Stimulated activated CD8-positive, alpha-beta memory T cell treated with anti-CD3 and anti-CD28 coated beads, Interleukin-7, amount 100 ng/mL, for 1 hour (primary cell): ENCODE measurements at places on chromosomes 7 and 10.

DNA sequence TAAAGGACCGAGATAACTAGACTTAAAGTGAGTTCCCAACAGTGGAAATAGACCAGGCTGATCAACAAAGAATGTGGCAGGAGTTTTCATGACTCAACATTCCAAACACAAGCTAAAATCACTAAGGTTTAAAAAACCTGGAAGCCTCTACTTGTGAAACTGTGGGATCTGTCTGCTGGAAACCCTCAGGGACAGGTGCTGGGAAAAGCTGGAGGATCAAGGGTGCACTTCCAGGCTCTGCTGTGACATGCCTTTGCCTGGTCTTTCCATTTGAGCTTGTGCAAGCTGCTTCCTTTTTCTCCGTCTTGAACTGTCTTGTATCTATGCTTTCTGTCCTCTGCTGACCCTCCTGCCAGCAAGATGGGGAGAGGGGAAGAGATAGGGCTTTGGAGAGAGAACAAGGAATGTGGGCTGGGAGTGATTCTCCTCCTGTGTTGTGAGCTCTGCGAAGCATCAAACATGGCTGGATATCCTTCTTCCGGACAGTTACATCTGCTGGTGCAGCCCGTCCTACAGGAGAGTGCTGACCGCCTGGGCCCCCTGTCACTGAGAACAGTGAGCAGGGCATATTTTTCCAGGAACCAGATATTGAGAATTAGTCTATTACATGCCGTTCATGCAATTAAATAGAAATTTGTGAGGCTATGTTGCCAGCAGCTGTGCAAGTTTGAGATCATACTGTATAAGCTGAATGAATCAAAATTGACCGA, 25.5 kb downstream of the ARHGAP22 start:
- DNase-seq, result no peak

GRCh38 chr10:95426482-95426881, 134.7 kb downstream of the SORBS1 start:
- DNase-seq, result no peak

DNA sequence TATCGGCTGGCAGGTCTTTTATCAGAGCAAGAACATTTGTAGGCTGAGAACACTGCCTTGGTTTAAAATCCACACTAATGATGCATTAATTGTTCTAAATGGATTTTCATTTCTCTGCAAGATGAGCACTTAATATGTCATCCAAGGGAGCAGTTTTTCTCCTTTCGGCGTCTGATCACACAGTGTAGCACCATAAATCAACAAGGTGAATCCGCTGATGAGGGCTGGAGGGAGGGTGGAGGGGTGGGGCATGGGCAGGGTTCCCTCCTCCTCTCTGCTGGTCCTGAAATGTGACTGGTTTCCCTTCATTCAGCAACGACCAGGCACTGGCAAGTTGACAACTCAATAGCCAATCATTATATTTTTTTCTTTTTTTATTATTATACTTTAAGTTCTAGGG, 45.6 kb downstream of the ADAM12 start:
- DNase-seq, result no peak

- DNase-seq, result no peak
Measured at GRCh38 chr7:105779856-105780780, 96.3 kb downstream of the ATXN7L1 start.

DNA sequence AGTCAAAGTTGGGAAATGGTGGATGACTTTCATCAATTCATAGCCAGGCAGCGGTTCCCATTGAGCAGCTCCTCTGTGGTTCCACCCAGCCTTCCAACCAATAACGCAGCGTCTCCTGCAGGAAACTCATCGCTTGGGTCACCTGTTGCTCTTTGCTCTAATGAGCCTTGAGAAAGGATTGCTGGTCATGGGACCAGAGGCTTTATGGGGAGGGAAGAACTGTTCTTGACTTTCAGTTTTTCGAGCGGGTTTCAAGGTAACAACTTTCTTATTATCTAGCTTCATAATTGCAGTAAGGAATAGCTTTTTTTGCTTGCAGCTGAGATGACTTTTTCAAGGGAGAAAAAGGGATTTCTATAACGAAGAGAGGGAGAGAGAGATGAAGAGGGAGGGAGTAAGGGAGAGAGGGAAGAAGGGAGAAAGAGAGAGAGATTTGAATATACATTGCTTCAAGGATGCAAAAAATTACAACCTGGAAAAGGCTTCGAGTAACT, 405 bp upstream of the ENTPD1 start:
- no peak for DNase-seq

- DNase-seq, result no peak
Measured at GRCh38 chr7:69600710-69601519, 2.6 kb downstream of the AUTS2 start.

DNA sequence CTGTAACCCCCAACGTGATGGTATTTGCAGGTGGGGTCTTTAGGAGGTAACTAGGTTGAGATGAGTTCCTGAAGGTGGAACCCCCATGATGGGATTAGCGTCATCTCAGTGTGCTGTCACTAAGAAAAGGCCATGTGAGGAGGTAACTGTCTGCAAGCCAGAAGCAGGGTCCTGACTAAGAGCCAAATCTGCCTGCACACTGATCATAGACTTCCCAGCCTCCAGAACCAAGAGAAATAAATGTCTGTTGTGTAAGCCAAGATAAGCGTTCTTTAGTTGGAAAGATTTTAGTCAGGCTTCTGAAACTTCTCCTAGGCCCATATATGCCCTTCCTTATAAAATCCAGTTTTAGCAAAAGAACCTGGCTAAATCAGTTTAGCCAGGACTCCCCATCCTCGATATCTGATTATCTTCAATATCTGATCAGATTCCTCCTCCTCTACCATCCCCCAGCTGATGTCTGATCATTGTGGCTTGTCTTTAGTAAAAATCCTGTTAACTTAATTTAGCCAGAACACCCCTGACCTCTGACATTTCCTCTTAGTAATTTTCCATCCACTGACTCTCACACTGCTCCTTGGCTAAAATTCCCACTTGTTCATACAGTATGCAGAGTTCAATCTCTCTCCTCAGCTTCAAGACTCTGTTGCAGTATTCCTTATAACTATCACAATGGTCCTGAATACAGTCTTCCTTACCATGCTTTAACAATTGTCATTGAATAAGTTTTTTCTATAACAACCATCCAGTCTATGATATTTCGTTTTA, 835.4 kb upstream of the PHF14 start:
- no peak for DNase-seq

DNA sequence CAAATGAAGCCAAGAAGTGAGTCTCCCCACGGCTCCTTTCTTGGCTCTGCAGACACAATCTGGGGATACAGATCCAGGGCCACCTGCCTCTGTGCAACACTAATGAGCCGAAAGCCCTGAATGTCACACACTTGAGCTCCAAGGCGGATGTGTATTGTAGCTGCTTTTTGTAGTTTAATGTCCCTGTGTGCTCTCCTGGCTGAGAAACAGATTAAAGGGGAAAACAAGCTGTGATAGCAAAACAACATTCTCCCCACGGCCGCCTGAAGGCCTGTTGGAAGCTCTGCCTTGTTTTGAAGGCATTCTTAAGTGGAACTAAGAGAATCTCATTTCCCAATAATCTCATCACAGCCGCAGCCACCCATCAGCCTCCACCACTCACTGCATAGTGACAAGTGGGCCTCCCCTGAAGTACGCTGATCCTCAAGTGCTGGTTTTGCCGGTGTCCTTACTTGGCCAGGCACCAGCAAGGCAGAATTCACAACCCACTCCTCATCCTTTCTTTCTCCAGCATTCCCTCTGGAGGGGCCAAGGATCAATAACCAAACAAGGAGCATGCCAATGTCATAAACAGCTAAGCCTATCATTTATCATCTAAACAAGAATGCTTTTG, 44.4 kb upstream of the AMPH start:
- DNase-seq, result no peak

GRCh38 chr7:74479961-74480829, 26.5 kb downstream of the GTF2IRD1 start:
- DNase-seq, result no peak

DNA sequence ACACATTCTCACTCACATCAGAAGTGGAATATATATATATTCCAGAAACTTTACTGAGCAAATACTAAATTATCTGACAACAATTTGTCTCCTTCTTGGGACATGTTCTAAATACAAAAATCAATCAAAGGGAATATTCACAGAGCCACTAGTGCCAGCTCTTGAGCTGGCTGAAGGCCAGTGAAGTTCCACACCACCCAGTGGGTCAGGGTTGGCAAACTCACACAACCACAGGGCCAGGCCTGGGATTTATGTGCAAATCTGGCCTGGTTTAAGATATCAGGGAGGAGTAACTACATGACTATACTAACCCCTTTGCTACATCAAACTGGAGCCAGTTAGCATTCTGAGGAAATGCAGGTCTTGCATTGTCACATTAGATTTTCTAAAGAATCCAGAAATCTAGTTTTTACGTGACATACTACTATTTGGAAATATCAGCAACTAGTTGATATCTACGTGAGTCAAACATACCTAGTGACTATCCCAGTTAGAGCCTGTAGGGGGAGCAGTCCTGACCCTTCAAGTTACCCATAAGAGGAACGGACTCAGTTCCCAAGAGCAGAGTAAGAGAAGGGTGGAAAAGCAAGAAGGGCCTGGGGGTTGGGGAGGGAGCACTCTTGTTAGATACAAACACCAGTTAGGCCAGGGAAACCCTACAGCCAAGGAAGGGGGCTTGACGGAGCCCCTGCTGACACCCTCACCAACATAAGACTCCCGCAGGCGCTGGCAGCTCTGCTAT, 600.4 kb downstream of the KCNMA1 start:
- DNase-seq, result no peak

- DNase-seq, result peak; percentile 20
Measured at GRCh38 chr7:22782616-22783232, 39.9 kb downstream of the TOMM7 start.

DNA sequence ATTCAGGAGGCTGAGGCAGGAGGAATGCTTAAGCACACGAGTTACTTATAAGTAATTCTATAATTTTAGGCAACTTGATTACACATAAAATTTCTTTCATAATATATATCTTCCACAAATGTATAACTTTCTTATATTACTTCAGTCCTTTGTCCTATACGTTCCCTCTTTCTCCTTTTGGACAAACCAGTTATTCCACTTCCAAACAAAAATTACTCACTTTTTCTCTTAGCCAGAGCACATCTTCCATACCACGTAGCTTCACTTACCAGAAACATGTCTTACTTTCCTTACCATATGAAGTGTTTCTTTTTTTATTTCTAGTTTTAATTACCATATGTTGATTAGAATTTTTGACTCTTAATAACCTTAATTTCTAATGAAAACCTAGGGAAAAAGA, 64.6 kb downstream of the ARL5B start:
- no peak for DNase-seq

- DNase-seq, result no peak
Measured at GRCh38 chr7:585229-585711, 65.6 kb upstream of the PDGFA start.

DNA sequence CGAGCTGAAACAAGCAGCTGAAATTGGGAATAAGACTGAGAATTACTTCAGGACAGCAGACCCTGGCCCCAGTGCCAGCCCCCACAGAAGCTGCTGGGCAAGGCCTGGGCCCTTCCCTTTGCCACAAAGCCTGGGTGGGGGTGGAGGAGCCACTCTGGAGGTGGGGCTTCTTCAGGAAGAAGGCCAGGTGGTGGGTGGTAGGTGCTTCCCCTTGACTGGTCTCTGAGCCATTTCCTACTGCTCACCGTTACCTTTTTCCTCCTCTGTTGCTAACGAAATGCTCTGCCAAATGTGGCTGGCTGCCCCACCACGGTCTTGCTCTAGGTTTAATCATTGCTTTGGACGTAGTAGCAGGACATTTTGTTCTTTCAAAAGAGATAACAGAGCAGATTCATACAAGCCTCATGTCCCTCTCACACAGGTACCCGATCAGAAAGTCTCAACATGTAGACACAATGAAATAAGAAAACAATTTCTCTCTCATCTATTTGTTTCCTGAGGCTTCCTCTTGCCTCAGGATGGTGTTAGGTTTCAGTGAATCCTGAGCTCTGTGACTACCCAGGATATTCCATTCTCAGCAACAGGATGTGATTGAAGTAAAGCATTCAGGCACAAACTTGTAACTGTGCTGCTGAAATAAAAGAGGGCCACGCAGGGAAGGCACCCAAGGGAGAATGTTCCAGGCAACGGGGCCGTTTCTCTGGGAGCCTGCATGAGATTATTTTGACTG, 66.5 kb downstream of the WDR11 start:
- no peak for DNase-seq

DNA sequence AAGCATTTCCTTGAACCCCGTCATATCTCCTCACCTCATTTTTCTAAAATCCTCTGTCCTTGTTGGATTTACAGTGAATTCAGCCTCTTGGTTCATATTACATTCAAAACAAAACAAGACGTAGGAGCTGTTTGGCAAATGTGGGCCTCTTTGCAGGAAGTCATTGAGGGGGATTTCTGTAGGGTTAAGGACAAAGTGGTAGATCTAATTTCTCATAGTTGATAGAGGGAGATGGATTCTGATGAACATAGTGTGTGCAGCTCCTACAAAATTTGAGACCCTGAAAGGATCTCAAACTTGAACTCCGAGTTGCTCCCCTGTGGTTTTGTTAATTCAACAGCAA, 682 bp downstream of the TBXAS1 start:
- no peak for DNase-seq

DNA sequence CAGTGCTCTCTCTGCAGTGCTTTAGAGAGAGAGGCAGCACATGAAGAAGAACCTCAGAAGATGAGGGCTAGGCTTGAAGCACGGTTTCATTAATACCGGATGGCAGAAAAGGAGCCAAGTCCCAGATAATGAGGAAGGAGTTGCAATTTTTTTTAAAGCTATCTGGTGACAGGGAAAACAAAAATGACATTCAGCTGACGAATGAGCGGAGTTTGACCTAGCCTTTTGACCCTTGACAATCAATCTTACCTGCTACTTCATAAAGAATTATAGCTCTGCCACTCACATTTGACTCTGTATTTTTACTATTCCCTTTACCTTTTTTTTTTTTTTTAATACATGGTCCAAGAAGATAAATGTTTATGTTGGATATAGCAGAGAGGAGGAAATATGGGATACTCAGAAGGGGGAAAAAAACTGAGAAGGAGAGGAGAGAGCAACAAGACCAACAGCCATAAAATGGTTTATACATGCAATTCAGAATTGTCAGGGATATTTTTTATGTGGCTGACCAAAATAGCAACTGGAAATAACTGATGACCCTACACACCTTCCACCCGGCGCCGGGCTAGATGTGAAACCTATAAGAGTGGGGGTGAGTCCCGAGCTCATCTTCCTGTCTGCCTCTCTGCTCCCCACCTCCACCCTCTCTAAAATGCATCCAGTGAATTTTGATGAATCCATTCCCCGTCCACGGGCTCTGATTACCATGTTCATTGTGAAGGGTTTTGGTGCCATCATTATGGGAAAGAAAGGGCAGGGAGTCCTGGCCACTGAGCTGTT, 274.4 kb upstream of the YAE1 start:
- no peak for DNase-seq
